ENCODE measurements at places on chromosomes 1 and 21.
A peak's percentile ranks its signal among the peaks of the same experiment; 100 is the strongest.

GRCh38 chr1:88787023-88787903 lies 103.2 kb downstream of the PKN2 start:
- no peak for DNase-seq

GRCh38 chr1:866095-866494 lies 57.6 kb upstream of the SAMD11 start:
- DNase-seq = no peak

GRCh38 chr1:245715970-245716369 lies 561.2 kb downstream of the KIF26B start:
- no peak for DNase-seq

GRCh38 chr1:2526824-2527555 lies 594 bp upstream of the PANK4 start:
- peak; percentile 37 for DNase-seq

- DNase-seq = no peak
Measured at GRCh38 chr1:8422510-8423268, 104.8 kb downstream of the SLC45A1 start.

DNA sequence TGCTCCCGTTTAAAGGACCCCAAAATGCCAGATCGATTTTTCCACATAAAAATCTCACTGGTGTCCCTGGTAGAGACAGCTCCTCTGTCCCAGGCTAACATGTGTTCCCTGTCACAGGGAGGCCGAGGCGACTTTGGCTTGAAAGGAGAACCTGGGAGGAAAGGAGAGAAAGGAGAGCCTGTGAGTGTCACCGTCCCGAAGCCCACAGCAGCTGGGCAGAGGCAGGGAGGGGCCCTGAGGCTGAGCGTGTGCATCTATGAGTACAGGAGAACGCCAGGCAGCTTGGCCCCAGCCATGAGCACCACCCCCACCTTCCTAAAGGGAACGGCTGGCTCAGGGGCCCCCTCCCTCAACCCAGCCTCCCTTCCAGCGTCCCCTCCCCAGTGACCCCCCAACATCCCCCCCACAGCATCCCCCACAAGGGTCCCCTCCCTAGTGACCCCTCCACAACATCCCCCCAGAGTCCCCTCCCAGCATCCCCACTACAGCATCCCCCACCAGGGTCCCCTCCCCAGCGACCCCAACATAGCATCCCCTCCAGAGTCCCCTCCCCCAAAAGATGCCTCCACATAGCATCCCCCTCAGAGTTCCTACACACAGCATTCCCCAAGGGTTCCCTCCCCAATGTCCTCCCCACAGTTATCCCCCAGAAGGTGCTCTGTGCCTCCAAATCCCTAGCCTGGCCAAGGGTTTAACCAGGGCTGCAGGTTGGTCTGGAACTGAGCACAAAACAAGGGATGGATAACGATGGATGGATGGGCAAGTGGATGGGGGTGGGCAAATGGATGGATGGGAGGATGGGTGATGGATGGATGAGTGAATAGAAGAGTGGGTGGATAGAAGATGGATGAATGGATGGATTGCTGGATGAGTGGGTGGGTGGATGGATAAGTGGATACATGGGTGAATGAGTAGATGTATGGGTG lies 25.1 kb downstream of the COL6A2 start:
- no peak for DNase-seq

DNA sequence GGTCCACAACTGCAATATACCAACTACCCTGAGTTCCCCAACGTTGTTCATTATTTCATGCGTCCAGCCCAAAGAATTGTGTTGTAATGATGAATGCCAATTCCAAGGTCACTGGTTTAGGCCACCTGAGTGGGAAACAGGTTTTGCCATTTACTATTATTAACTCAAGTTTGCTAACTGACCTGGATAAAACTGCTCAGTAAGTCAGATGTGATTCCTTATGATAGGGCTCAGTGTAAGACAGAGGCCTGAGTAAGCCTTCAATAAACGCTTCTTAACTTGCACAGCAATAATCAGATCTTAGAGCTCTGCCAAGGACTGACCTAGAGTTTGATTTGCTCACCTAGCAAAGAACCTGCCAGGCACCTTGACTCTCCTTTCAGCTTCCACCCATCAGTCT lies 10.0 kb downstream of the PUM1 start:
- no peak for DNase-seq

DNA sequence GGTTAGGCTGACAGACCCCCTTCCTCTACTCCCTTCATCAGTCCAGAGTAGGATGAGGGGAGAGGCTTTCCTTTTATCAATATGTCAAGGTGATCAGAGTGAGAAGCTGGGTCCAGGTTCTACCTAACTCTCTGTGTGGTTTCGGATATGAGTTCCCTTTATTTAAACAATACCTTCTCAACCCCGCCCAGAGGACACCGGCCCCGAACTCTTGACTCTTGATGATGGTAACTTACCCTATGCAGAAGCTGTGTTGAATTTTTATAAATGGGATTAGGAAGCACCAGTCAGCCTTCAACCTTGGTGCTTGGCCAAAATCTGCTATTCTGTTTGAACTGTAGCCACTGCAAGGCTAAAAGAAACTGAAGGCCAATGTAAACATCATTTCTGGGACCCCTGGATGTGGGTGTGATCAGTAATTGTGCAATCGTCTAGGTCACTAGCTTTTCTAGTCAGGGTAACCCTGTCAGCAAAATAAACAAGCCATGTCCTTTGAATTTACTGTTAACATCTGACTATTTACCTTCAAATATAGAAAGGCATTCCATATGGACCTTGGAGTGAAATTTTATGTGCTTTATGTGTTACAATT lies 398.3 kb downstream of the SEC16B start:
- DNase-seq = no peak

DNA sequence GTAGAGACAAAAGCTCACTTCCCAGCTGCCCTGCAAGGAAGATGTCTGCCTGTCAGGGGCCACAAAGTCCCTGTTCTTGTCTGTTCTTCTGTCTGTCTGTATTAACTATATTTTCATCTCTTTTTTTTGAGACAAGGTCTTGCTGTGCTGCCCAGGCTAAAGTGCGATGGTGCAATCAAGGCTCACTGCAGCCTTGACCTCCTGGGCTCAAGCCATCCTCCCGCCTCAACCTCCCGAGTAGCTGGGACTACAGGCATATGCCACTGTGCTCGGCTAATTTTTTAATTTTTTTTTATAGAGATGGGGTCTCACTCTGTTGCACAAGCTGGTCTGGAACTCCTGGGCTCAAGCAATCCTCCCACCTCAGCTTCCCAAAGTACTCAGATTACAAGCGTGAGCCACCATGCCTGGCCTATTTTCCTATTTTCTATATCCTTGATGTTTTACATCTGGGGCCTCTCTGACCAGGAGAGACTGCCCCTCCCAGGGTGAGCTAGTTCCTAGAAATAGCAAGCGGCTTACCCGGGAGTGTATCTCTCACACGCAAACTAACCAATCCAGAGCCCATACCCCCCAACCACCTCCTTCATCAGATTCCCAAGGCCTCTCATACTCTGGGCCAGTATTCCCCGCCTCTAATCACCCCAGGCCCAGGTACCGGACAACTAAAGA lies 5.4 kb upstream of the KLHDC7A start:
- no peak for DNase-seq

- DNase-seq = no peak
Measured at GRCh38 chr1:206908038-206908437, 10.8 kb downstream of the IL24 start.

DNA sequence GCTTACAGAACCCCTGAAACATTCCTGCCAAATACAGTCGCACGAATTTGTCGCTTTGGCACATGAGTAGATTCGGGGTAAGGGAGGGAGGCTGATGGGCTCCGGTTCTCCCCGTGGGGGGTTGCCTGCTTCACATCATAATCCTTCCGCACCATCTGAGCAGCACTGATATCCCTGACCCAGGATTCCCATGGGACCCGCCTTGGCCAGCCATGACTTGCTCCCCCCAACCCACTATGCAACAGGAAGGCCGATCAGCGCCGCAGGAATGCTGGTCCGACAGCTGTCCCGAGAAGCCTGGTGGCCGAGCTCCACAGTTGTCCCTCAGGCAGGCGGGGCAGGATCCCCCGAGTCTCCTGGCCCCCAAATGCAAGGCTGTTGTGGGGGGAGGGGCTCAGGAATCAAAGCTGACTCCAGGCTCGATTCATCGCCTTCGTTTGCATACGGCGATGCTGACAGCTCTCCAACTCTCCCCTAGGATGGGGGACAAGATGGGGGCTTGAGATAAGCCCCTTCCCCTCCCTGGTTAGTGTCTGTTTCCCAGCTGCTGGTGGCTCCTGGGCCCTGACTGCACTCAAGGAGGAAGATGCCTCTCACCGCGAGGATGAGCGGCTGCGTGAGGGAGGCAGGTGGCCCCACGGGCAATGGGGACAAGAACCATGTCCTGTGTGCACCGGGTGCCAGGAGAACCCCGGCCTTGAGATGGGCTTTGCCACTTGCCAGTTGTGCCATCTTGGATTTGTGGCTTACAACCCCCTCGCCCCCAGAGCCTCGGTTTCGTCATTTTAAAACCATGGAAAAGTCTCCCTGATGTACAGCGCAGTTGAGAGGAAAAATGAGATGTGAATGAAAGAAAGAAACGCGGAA lies 9.3 kb downstream of the DRAXIN start:
- DNase-seq = no peak

DNA sequence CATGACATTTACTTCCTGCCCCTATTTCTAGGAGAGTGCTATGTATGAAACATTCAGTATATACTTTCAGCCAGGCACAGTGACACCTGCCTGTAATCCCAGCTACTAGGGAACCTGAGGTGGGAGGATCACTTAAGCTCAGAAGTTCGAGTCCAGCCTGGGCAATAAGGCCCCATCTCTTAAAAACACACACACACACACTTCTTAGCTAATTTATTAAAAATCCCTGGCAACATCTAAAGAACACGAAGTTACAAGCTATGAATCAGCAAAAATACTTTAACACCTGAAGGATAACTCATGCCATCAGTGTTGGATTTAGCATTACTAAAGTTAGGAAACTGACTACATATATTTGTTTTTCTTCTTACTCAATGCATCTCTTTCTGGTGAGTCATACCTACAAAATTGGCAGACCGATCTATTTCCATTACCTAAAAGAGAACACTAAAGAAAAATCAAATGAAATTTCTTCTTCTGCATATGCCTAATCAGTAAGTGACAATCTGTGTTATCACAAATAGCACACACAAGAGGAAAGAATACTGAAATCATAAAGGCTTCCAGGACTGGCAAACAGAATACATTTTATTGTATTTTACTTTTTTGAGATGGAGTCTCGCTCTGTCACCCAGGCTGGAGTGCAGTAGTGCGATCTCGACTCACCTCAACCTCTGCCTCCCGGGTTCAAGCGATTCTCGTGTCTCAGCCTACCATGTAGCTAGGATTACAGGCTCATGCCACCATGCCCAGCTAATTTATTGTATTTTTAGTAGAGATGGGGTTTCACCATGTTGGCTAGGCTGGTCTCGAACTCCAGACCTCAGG lies 41.4 kb downstream of the RNF115 start:
- DNase-seq = no peak

- no peak for DNase-seq
Measured at GRCh38 chr1:30033256-30034104, 689.9 kb downstream of the MATN1 start.

DNA sequence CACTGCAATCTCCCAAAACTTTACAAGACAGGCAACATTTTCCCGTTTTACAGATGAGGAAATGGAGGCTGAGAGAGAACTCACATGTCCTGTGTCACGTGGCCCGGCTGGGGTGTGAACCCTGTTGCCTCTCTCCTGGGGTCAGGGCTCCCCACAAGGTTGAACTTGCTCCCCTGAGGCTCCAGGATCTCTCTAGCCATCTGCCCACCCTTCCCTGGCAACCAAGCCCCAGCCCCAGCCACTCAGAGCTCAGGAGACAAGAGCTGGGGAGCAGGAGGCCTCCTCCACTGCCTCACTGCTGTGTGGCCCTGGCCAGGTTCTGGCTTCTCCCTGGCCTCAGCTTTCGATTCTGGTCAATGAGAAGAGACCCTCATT lies 11.8 kb downstream of the LAPTM5 start:
- DNase-seq = no peak

DNA sequence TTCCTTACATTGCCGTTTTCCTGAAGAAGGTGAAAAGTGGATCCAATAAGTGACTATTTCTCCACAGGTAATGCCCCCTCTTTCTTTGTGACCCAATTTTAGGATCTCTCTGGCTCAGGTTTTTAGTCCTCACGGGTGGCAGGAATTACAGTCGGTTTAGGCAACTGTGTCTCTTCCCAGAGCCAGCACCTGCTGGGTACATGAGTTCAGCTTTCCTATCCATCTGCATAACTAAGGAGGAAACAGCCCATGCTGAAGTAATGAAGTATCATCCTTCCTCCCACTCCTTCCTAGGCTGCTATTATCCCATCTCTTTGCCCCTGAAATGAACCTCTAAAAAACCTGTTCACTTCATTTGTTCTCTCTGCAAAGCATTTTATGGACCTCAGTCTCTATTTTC lies 544.6 kb downstream of the NEGR1 start:
- no peak for DNase-seq

GRCh38 chr1:43304314-43304681 lies 3.5 kb downstream of the TIE1 start:
- no peak for DNase-seq
